SJSA1 (cell line): ENCODE measurements at places on chromosomes 3 and 15. TPM values are rescaled to one million over a fixed set of nuclear protein-coding genes. Genes with fewer than 3 reads are reported as not detected.
A peak's percentile ranks its signal among the peaks of the same experiment; 100 is the strongest.

DNA sequence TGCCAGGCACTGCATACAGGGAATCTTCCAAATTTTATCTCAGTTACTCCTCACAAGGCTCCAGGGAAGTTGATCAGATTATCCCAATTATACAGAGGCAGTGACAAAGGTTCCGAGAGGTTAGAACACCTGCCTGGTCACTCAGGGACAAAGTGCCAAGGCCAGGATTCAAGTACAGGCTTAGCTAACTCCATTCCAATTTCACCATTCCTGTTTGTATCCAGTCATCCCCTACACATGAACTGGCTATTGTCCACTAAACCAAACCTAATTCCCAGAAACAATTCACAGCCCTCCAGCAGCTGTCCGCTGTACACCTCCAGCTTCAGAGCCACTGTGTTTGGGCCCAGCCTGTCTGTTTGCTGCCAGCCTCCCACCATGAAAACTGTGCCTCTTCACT is 16.0 kb downstream of the MUC13 start:
- DNase-seq = no peak

GRCh38 chr3:126031981-126032471 is 51.9 kb downstream of the SLC41A3 start:
- no peak for DNase-seq

DGKG gene
- total RNA-seq = 0.97 TPM in 1 of 2 replicates, not detected in the other

NLGN1 gene
- 3.2 and 3.9 TPM in 2 replicates for total RNA-seq

TM4SF1 gene
- total RNA-seq = 117 and 140 TPM in 2 replicates

- no peak for DNase-seq
Measured at GRCh38 chr15:41018534-41018933, 65.3 kb downstream of the CHAC1 start.

- no peak for DNase-seq
Measured at GRCh38 chr3:187230011-187230410, 32.7 kb downstream of the RTP1 start.

SAMMSON gene
- not detected in 2 replicates for total RNA-seq

SLC51A gene
- not detected in 2 replicates for total RNA-seq

EBLN2 gene
- total RNA-seq = 1.1 and 2.1 TPM in 2 replicates

DNA sequence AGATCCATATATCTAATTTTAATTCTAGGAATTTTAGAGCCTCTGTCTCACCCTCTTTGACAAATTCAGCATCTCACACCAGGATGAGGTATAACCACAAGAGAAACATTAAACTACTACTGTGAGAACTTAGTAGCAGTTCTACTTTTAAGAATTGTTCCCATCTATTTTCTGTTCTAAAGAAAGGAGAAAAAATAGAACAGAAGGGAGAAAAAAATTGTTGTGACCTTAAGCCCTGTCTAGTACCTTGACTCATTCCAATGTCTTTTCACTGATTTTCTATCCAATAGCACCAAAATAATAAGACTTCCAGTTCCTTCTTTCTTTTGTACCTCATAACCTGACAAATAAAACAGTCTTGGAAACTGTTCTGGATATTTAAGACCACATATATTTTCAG is 37.0 kb downstream of the FRMD5 start:
- no peak for DNase-seq

- DNase-seq = no peak
Measured at GRCh38 chr3:52254608-52255007, 9.0 kb downstream of the PPM1M start.

LSMEM2 gene
- not detected in 2 replicates for total RNA-seq

GRCh38 chr15:73480050-73480449 is 37.1 kb downstream of the REC114 start:
- no peak for DNase-seq

FBXW12 gene
- total RNA-seq = not detected in 2 replicates

DNA sequence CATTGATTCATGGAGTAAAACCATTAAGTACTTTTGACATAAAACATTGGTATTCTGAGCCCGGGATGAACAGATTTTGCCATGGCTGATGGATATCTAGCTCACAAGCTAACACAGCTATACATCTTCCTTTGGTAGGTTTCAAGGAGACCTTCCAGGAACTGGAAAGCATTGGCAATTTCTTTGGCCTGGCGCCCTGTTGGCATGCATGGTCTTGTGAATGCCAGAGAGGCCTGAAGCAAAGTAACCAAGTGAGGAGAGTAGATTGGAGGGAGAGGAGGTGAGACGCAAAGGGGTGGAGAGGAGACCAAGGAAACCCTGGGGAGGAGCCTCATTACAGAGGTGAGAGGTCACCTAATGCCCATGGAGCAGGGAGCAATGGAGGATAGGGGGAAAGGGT is 67.2 kb downstream of the SQOR start:
- no peak for DNase-seq

CEP19 gene
- total RNA-seq = 2.0 and 2.5 TPM in 2 replicates

GRCh38 chr3:3696345-3696744 is 102.9 kb upstream of the LRRN1 start:
- no peak for DNase-seq

HAUS2 gene
- 88.9 and 92.3 TPM in 2 replicates for total RNA-seq

ZNF860 gene
- 0.53 TPM in 1 of 2 replicates, not detected in the other for total RNA-seq

DNA sequence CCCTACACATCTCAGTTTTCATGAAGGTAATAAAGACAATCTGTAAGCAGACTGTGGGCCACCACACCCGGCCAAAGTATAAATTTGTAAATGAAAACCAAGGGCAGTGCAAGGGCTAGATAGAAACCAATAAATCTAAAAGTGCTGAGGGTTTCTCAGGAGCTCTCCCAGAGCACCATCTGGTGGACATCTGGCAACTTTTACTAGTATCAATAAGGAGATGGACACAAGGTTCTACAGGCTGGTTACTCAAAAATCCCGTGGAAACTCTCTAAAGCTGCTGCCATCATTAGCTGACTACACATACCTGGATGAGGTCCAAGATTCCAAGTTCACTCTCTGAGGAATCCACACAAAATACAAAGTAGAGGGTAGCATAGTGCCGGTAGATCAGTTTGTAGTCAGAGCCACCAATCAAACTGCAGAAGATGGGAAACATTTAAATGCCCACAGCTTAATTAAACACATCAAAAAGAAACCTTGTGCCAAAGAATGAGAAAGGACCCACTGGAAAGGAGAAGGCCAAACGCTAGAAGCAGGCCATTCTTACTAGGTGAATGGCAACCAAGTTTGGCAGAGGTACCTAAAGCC is 5.5 kb downstream of the AP3S2 start:
- DNase-seq = no peak

DNA sequence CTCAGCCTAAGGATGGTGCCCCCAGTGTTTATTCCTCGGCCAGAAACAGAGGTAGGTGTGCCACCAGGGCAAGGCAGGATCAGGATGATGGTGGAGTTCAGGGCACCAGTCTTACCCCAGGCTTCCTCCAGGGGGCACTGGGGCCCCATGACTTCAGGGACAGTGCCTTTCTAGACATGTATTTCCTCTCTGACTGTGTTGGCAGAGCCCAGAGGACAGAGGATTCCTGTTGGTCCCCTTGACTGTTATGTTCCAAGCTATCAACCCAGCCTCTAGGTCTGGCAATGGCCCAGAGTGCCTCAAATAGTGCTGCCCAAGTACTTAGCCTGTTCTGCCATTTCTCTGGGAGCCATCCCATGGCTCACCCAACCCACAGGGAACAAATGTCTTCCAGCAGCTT is 2.8 kb downstream of the HEMK1 start:
- peak; percentile 56 for DNase-seq

PIK3R4 gene
- 21.7 and 22.5 TPM in 2 replicates for total RNA-seq

C2CD4A gene
- not detected in 2 replicates for total RNA-seq

- DNase-seq = no peak
Measured at GRCh38 chr3:179819379-179819778, 166.5 kb downstream of the USP13 start.

DNA sequence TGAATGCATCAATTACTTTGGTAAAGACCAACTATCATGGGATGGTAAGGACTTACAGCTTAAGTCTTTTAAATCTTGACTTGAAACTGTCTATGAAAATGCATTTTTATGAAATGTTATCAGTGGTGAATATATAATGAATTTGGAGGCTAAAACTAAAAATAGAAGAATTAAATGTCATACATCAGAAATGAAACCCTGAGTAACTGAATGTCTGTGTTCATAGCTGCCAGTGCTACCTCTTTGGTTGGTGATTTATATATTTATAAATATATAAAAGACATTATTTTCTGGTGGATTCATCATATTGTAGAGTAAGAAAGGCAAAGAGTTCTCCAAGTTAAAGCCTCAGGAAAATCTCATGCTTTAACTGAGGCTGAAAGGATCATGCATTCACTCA is 12.2 kb downstream of the SLC12A6 start:
- DNase-seq = no peak

DNA sequence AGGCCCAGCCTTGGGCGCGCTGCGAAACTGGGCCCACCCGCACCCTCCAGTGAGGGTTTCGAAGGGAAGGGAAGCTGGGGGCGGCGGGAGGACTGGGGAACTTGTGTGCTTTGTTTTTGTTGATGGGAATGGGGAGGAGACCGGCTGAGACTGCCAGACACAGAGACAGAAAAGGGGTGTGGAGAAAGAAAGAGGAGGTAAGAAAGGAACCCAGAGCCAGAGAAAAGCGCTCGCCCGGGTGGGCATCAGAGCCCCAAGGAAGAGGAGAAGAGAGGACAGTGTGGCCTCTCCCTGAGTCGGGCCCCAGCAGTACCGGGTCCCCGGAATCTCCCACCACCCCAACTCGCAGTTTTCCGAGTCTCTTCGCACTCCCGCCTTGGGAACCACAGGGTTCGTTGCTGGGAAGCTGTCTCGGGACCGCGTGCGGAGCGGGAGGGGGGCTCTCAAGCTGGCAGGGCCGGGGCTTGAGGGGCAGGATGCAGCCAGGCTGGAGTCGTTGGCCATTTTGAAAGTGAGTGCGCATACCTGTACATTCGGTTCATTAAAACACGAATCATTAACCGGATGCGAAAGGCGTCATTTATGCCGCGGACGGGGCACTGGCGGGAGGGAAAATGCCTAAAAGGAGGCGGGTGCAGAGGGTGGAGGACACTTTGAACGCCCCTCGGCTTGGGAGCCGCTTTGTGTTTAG is 3.1 kb downstream of the SKOR1 start:
- DNase-seq = no peak

SLC24A5 gene
- not detected in 2 replicates for total RNA-seq

GRCh38 chr3:122689587-122689986 is 8.9 kb downstream of the PARP14 start:
- DNase-seq = no peak

DNA sequence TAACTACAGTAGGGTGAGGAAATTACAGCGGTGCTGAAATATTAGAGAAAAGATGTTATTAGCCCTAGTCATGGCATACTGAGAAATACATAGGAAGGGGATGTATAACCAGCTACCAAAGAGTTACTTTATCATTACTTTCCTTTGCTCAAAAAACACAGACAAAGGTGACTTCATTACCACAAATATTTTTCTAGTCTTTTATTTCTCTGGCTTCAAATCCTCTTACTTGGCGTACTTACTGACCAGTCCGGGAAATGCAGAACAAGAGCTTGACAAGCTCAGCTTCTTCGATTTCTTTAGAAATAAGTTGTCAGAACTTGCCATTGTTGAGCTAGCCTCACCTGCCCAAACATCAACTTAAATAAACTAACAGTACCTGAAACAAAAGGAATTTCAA is 142.1 kb upstream of the TMCO5A start:
- no peak for DNase-seq

- no peak for DNase-seq
Measured at GRCh38 chr15:29024662-29025061, 138.9 kb downstream of the APBA2 start.

- peak; percentile 87 for DNase-seq
Measured at GRCh38 chr3:71495708-71496472, 87.6 kb downstream of the FOXP1 start.

IL5RA gene
- total RNA-seq = not detected in 2 replicates

TMEM212 gene
- total RNA-seq = not detected in 2 replicates

GRCh38 chr3:130939753-130940152 is 45.9 kb downstream of the ATP2C1 start:
- no peak for DNase-seq

LAMB2 gene
- 97.2 and 171 TPM in 2 replicates for total RNA-seq

- DNase-seq = no peak
Measured at GRCh38 chr3:133941415-133941821, 45.7 kb upstream of the RAB6B start.

SYNPR gene
- total RNA-seq = not detected in 2 replicates

DNA sequence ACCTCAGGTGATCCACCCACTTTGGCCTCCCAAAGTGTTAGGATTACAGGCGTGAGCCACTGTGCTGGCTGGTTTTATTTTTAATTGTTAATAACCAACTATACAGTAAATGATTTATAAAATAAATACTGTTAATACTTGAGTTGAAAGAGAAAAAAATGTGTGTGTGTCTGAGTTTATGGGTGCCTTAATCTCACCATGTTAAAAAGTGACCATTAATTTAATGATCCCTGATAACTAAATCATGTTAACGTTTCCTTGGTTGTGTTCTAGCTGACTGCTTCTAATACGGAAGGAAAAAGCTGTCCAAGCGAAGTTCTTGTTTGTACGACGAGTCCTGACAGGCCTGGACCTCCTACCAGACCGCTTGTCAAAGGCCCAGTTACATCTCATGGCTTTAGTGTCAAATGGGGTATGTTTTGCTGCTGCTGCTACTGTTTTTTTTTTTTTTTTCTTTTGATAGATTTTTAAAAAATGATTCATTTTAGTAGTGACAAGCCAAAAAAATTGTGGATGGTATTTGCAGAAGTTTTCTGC is 113.5 kb downstream of the GHSR start:
- DNase-seq = no peak

DNA sequence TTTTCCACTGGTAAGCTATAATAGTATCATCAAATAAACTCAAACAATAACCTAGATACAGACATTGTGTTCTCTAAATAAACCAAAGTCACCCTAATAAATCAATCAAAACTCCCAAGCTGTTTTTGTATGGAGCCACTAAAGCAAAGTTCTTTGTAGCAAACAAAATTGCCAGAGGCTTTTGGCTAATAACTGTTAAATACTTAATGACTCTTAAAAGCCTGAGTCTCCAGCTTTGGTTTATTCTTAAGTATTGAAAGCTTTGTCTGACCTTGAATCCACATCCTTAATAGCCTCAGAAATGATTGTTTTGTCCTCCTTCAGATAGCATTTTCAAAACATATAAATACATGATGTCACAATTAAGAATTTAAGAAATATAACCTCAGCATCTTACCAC is 725.3 kb downstream of the SI start:
- DNase-seq = no peak

- DNase-seq = no peak
Measured at GRCh38 chr3:43966126-43966525, 275.4 kb downstream of the ABHD5 start.

GRCh38 chr3:172595664-172596393 is 72.6 kb upstream of the TNFSF10 start:
- DNase-seq = no peak

LRTM1 gene
- not detected in 2 replicates for total RNA-seq
